Fibroblast of upper back skin (primary cell): ENCODE measurements at places on chromosomes 4 and X.

- DNase-seq = peak; percentile 46
Measured at GRCh38 chrX:53262918-53263394, 18.4 kb downstream of the IQSEC2 start.

- DNase-seq = no peak
Measured at GRCh38 chr4:184949020-184949419, 69.3 kb upstream of the HELT start.

DNA sequence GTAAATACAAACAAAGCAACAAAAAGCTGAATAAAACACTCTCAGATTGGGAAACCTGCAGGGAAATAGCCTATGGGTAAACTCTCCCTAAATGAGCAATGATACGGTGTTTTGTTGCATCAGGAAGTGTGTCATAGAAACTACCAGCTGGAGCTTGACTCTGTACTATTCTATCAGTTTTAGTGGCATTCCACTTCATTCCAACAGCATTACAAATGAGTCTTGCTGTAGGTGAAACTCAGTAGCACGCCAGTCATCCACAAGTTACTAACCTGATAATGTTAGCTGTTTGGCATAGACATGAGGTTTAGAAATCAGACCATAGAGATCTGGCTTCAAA lies 24.9 kb downstream of the FGFBP1 start:
- peak; percentile 95 for DNase-seq

- DNase-seq = no peak
Measured at GRCh38 chrX:133715715-133716114, 269.7 kb downstream of the GPC3 start.

DNA sequence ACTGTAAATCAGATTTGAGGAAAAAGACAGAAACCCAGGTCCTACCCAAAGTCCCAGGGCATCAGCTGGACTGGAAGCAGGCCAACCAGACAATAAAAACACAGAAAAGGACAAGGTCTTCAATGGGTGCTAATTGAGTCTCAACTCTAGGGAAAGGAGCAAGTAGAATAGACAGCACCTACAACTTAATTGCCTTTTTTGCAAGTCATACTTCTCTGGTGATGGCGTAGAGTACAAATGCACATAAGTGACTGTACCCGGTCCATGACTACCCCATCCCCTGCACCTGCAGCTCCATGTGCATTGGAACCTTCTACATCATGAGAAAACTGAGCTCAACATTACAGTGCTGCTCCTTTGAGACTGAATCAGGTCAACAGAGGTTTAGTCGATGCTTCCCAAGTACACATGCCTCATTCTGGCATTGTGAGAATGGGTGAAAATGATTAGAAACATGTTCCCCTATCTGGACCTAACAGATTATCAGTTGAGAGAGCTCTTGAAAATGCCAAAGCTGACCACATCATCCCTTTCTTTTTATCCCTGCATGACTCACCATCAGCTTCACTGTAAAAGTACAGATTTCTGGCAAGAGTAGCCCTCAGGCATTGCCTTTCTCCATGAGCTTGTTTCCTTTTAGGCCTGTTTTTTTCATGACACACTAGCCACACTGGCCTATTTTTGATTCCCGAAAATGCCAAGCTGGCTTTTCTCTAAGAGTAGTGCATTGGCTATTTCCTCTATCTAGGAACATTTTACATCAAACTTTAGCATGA lies 298.3 kb downstream of the HS3ST1 start:
- DNase-seq = peak; percentile 93

- DNase-seq = no peak
Measured at GRCh38 chr4:187565416-187565815, 430.2 kb upstream of the ZFP42 start.

DNA sequence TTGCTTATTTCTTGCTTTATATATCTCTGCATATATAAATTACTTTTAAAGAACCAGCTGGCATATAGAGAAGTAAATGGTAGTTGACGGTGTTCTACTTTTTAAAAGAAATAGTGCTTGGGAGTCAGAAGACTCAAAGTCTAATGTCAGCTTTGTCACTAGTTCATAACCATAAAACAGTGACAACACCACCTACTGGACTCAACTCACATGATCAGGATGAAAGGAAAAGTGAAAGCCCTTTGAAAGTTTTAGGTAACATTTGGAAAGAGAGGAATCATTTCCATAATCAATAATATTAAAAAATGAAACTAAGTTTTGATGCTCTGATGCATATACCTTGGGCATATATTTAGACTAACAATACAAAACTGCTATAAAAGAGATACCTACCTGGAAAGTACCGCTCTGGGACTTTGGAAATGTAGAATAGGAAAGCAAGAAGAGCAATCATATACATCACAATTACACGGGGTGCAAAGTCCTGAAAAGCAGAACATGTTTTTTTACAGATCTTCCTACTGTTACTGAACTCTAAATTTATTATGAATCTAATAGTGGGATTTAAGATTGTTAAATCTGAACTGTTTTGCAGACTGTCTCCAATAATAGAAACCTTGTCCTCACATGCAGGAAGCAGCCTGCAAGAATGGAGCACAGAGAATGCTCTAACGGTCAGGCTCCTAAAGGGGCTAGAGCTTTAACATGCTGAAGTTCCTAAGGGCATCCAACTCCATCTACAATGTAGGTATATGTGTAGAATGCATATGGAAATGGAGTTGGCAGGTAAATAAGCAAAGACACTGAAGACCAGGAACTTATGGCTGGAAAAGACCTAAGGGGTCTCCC lies 15.6 kb downstream of the PAQR3 start:
- no peak for DNase-seq

GRCh38 chrX:13774696-13775095 lies 40.1 kb downstream of the OFD1 start:
- DNase-seq = no peak

DNA sequence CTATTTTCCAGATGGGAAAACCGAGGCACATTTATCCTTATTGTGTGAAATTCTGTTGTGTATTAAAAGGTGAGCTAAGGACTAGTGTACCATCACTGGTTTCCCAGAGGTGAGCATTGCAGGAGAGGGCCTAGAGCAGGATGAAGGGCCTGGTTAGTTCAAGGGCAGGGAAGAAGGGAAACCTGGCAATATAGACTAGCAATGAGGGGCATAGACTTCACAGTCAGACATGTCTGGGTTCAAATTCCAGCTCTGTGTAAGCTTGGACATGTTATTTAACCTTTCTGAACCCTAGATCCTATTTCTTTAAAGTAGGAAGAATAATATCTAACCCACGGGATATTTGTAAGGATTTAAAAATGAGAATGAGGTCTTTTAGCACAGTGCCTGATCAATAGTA lies 50.8 kb downstream of the WDR19 start:
- no peak for DNase-seq

- peak; percentile 45 for DNase-seq
Measured at GRCh38 chr4:30720661-30721184, 554 bp downstream of the PCDH7 start.

- no peak for DNase-seq
Measured at GRCh38 chr4:130922955-130923354, 1827.0 kb downstream of the C4orf33 start.

DNA sequence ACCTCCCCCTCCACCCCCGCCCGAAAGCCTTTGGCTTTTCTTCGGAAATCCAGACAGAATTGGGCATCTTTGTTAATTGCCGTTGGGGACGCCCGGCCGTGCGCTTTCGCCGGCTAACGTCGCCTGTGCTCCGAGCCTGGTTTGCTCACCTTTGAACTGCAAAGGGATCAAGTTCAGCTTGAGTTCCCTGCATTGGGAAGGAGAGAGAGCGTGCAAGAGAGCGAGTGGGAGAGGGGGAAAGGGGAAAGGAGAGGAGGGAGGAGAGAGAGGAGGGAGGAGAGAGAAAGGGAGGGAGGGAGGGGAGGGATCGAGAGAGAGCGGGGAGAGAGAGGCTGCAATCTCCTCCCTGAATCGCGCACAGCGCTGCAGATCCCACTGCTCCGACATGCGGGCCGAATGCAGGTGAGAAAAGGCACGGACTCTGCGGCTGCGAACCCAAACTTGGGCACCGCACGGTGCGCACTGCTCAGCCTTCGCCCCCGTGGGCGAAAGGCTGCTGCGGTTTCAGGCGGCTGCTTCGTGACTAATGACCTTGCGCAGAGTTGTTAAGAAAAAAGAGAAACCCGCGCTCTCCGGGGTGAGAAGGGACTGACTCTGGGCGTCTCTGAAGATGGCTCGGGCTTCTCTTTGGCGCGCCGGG lies at the start of gene PCDH7:
Gene PCDH7 (plus strand): TSS at position 349 of the 640 bp plus-strand sequence. CDS start 1,054 bp downstream, outside the sequence.
- peak; percentile 61 for DNase-seq

- DNase-seq = no peak
Measured at GRCh38 chr4:179195887-179196286, 1753.7 kb upstream of the AGA start.

GRCh38 chrX:35682476-35682875 lies 115.7 kb upstream of the MAGEB16 start:
- DNase-seq = no peak

GRCh38 chr4:158255727-158256324 lies 45.5 kb downstream of the TMEM144 start:
- peak; percentile 53 for DNase-seq

DNA sequence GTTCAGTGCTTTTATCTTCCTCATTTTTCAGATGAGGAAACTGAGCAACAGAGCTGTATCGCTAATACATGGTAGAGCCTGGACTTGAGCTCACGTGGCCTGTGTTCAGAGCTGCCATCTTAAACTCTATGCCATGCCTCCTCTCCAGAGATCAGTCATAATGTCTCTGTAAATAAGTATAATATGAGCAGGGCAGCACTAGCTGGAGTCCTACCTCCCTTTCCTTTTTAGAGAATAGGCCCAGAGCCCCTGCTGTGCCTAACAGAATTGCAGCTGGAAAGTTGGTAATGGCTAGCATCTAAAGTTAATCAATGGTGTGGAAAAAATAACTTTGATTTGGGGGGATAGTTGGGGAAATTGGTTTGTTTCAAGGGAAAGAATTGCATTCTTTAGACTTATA lies 20.4 kb downstream of the CASP6 start:
- no peak for DNase-seq

GRCh38 chr4:189804894-189805293 lies 135.8 kb upstream of the FRG1 start:
- no peak for DNase-seq

- no peak for DNase-seq
Measured at GRCh38 chr4:183374950-183375555, 52.8 kb upstream of the CLDN24 start.

DNA sequence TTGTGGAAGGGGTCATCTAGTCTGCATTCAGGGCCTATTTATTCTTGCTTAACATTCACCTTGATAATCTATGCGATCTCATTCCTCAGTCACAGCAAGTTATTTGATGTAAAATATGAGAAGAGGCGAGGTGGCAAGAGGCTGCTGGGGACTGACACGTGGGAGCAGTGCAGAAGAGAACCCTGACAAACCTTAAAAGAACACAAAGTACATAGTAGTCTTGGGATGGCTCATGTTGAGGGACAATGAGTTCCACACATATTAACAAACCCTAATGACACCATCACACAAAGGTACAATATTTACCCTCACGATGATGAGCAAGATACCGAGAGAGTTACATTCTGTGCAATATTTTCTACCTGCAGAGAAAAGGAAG lies 57.5 kb downstream of the MAML3 start:
- no peak for DNase-seq

DNA sequence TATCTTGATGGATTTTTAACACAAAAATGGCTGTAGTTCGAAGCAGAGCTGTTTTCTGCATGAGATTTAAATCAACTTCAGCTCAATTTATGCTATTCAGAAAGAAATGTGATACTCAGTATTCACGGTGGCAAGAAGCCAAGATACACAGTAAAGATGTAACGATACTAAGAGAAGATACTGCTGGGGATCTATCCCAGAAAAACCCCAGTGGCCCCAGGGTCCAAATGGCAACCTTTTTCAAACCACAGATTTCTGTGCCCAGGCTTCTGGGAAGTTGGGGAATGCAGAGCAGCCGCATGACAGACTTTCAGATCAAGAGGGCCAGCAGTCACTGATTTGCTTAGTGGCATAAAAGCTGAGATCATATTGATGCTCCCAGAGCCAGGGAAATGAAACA lies 353.9 kb downstream of the AFF2 start:
- DNase-seq = peak; percentile 55

GRCh38 chr4:26503427-26503826 lies 13.1 kb upstream of the CCKAR start:
- DNase-seq = no peak

- no peak for DNase-seq
Measured at GRCh38 chr4:3762264-3762663, 3.9 kb upstream of the ADRA2C start.

- DNase-seq = no peak
Measured at GRCh38 chr4:131426023-131426758, 1722.9 kb upstream of the PCDH10 start.

GRCh38 chr4:183164963-183165362 lies 65.9 kb downstream of the WWC2 start:
- DNase-seq = peak; percentile 55

DNA sequence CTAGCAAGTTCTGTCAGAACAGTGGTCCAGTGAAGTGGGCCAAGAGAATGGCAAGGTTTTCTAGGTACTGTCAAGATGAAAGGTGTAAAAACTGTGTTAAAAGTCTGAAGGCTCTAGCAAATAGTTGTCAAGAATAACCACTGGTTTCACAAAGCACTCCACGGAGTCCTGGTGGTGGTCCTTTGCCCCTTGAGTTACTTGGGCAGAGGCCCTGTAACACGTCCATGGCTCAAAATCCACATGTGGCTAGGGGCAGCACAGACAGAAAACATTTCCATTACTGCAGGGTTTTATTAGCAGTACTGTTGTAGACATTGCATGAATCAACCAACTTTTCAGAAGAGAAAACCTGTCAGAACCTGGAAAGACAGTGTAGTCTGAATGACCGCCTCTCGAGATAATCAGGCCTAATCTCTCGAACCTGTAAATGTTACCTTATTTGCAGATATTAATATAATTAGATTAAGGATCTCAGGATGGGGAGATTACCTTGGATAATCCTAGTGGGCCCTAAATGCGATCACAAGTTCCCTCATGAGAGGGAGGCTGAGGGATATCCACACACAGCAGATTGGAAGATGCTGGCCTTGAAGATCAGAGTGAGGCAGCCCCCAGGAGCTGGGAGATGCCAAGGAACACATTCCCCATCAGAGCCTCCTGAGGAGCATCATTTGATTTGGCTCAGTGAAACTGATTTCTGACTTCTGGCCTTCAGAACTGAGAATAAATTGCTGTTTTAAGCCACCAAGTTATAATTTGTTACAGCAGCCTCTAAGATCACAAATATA lies 34.7 kb downstream of the ERVMER34-1 start:
- no peak for DNase-seq

- DNase-seq = no peak
Measured at GRCh38 chrX:39356119-39356807, 555.0 kb downstream of the MID1IP1 start.

- no peak for DNase-seq
Measured at GRCh38 chr4:5133201-5133600, 81.9 kb downstream of the STK32B start.

- no peak for DNase-seq
Measured at GRCh38 chr4:88134536-88135355, 23.7 kb downstream of the ABCG2 start.

DNA sequence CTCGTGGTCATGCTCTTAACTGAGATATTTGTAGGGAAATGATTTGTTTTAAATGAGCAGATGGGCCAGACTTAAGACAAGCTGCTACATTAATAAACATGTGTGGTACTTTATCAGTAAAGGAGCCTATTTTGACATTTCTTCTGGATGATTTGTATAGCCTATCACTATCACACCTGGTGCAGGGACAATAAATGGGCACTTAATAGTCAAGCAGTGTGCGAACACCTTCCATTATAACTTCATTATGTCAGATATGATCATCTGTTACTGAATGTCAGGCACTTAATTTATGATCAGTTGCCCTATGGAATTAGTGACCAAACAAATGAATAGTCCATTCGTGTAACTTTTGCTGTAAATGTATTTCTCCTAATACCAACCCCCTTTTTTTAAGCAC lies 628.8 kb downstream of the ADGRL3 start:
- no peak for DNase-seq
